ENCODE measurements at places on chromosomes 13 and 19.

GRCh38 chr13:102846261-102847015 lies 606 bp downstream of the ERCC5 start:
- DNase-seq: no peak

DNA sequence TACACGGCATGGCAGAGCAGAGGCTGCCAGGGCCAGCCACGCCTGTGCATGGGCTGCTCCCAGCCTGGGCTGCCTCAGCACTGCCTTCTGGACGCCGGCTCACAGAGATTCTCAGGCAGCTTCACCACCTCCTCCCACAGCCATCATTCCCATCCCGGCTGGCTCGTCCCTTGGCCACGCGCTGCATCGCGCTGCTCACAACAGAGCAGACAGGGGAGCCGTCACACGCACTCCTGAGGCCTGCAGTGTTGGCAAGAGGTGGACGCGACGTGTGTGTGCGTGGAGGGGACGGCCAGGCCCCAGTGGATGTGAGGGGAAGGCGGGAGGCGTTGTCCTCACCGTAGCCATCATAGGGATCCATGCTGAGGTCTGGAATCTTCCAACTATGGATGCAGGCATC lies 7.6 kb upstream of the PRKD2 start:
- DNase-seq: no peak

DNA sequence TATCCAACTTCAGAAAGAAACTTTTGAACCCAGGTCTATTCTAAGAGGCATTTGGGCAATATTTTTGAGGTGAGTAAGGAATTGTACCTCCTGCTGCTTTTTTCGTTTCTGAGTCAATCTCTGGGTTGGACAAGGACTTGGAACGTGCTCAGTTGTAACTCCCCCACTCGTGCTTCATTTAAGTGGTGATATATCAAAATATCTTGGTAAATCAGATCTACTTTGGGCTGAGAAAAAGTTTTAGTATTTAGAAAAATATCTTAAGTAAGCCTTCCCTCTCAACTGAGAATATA lies 728.9 kb downstream of the EFNB2 start:
- DNase-seq: no peak

DNA sequence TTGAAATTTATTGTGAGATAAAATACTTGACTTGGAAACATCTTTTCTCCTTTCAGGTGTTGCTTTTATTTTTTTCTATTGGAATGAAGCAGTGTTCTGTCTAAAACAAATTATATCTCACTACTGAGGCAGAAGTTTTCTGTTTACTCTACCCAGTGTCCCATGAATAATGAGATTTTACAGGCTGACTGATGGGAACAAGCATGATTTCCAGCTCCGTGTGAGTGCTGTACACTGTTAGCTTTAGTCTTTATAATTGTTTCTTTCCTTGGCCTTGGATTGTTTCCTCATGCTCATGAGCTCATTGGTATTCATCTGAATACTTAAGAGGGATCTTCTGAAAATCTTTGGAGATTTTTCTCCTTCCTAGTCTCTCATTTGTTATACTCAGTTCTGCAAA lies 2049.5 kb upstream of the PRR20A start:
- no peak for DNase-seq

GRCh38 chr19:58038688-58039204 lies 4.9 kb downstream of the ZSCAN1 start:
- no peak for DNase-seq

GRCh38 chr19:18612772-18613588 lies at the start of gene TMEM59L:
TSS of gene TMEM59L (plus strand) at chr19:18612870. CDS start at chr19:18612959, 89 bp downstream.
- DNase-seq: no peak

- DNase-seq: peak; percentile 18
Observed at GRCh38 chr13:113859311-113860050, 4.4 kb downstream of the GAS6 start.

- DNase-seq: no peak
Observed at GRCh38 chr13:106286811-106287210, 248.7 kb downstream of the EFNB2 start.

DNA sequence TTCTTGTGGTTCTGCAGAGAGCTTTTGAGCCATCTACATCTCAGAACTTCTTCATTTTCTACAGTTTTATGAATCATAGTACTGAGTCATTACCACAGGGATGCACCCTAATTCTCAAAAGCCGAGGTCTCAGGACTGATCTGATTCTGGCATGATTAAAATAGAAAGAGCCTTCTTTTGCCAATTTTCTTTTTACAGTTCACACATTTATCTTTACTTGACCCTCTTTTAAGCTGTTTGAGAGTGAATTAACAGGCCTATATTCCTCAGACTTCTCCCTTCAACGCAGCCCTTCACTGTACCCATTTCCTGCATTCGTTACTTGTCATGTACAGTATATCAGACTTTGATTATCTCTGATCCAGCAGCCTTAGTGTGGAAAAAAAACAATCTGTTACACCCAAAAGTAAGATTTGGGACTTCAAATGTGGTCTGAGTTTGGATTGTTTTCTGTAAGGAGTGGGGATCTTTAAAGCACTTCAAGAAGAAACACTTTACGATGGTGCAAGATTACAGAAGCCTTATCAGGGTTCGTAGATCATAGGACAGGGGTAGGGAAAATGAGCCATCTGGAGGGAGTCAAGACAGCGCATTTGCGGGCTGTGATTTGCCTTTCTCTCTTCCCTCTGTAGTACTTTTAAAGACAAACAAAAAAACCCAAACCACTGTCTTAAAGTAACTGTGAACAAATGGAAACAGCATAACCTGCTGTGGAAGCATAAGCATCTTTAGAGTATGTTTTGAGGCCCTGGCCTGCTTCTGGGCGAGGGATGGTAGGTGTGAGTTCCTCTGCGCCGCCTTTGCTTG lies 15.3 kb upstream of the GPR183 start:
- DNase-seq: no peak

DNA sequence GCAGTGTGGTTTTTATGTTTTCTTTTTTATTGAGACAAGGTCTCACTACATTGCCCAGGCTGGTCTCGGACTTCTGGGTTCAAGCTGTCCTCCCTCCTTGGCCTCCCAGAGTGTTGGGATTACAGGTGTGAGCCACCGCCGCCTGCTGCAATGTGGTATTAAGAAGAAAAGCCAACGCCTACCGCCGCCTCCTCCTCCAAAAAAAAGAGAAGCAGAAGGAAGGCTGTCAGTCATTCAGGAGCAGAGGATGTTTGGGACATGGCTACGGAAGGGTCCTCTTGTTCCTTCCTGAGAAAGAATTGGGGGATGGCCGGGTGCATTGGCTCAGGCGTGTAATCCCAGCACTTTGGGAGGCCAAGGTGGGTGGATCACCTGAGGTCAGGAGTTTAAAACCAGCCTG lies 1.2 kb downstream of the PPP1R37 start:
- no peak for DNase-seq

- no peak for DNase-seq
Observed at GRCh38 chr13:107480130-107480529, 735.2 kb downstream of the LIG4 start.

- DNase-seq: no peak
Observed at GRCh38 chr13:106049171-106049570, 486.3 kb downstream of the EFNB2 start.

DNA sequence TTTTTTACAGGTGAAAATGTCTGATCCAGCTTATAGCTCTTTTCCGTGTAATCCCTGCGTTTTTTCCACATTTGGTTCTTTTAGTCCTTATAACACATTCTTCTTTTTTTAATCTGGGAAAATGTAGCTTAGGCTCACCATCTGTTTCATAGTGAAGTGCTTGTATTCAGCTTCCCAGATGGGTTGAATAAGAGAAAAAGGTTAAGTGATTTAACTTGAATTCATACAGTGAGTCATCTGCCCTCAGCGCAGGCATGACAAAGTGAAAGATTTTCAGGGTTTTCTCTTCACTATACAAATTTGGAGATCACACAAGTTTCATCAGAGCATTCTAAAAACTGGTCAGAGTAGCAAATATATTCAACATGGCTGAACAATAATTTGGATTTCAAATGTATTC lies 224.8 kb downstream of the SPRY2 start:
- DNase-seq: no peak

GRCh38 chr19:52722062-52723003 lies 12.5 kb downstream of the ZNF611 start:
- no peak for DNase-seq

- no peak for DNase-seq
Observed at GRCh38 chr13:104422668-104423067, 1356.5 kb upstream of the SLC10A2 start.

Data from vagina (tissue), 2 donors.